ENCODE measurements at places on chromosomes 3 and 15.

- DNase-seq = no peak
These were observed 316.2 kb upstream of the CTDSPL start for GRCh38 chr3:37545479-37545878.

GRCh38 chr15:32683906-32684584 lies 33.8 kb upstream of the GREM1 start:
- DNase-seq = peak; percentile 55

DNA sequence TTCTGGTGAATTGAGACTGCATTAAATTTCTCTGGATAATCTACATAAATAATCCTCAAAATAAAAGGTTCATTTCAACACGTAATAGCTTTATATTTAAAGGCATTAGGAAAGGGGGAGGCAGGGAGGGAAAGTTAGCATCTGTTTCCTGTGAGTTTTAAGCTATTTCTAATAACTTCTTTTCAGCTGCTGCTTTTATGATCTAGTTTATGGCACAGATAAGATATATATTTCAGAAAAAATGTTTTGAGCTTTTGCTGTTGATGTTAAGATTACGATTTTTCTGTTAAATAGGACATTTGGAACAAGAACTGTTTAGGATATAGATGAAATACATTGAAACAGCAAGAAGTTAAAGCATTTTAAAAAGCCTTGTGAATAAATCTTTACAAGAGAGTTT lies 30.0 kb downstream of the UBE2E1 start:
- DNase-seq = no peak

DNA sequence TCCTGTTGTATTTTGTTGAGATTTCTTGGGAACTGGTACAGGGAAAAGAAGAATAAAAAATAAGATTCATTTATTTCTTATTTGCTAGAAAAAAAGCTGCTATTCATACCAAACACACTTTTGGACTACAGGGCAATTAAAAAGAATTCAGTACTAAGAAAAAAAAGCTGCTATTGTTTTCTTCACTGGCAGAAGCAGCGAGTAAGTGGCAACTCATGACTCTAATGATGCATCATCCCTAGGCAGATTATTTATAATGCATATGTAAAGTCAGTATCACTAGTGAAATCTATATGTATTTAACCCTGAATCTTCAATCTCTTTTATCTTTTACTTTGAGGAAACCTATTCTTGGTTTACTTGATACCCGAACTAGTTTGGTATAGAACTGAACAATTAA lies 15.2 kb downstream of the PFN2 start:
- DNase-seq = no peak

DNA sequence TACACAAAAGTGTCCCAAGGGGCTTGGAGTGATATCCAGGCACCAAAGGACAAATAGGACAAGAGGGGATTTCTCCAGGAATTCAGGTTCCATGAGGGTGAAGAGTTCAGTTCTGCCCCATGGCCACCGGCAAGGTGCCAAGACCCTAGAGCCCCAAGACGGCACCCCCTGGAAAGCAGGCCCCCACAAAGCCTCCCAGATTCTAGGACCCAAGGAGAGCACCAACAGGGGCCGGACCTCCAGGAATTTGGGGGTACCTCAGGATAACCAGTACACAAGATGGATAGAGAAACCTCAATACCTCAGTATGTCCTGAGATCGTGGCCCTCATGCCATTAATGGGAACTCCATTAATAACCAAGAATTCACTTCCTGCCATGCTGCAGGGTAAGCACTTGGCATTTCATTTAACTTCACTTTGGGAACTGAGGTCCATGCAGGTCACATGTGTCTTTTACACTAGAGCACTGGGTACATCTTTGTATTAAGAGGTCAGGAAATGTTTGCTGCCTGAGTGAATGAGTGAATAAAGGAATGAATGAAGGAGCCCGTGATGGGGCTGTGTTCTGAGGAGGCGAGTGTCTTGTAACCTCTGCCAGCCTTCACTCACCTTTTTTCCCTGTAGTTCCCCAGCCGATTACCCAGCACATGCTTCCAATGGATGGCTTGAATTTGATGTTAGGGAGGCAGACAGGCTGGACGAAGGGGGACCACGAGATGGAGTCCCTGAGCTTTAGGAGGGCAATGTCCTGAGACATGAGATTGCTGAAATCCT lies 15.5 kb upstream of the PRSS50 start:
- DNase-seq = no peak

- DNase-seq = no peak
These were observed 42.1 kb upstream of the FOXP1 start for GRCh38 chr3:71625676-71626075.

GRCh38 chr3:101858464-101859030 lies 9.2 kb downstream of the NFKBIZ start:
- DNase-seq = no peak

DNA sequence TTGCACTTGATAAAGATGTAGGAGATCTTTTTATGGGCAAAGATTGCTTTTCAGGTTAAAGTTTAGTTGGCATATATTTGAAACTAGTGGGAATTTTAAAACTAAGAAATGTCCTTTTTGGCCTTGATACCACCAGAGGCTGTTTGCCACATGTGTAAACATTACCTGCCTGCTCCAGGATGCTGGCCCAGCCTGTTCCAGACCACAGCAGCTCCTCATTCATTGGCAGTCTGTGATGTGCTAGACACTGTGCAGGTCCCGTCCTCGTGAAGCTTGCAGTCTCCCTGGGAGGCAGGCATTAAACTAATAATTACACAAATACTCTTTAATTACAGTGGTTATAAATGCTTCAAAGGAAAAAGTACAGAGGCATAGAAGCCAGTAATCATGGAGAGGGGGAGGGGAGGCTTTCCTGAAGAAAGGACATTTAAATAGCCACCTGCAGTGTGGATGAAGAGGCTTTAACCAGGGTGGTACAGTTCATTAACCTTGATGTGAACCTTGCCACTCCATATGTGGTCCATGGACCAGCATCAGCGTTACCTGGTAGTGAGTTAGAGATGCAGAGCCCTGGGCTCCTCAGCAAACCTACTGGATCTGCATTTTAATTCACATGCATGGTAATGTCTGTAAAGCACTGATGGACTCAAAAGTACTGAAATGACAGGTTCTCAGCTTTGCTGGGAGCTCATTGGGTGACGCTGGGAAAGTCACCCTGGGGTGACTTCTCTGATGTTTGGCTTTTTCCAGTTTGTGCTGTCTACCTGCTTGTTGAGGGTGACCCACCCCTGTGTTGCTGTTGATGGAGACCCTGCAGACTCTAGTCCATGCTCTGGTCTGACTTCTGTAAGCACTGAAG lies 5.3 kb downstream of the ZNF710 start:
- no peak for DNase-seq
